Right cardiac atrium (tissue), 5 donors: ENCODE measurements at places on chromosomes 1 and 21.

GRCh38 chr1:76218888-76219287, 144.3 kb downstream of the ST6GALNAC3 start:
- no peak for DNase-seq

DNA sequence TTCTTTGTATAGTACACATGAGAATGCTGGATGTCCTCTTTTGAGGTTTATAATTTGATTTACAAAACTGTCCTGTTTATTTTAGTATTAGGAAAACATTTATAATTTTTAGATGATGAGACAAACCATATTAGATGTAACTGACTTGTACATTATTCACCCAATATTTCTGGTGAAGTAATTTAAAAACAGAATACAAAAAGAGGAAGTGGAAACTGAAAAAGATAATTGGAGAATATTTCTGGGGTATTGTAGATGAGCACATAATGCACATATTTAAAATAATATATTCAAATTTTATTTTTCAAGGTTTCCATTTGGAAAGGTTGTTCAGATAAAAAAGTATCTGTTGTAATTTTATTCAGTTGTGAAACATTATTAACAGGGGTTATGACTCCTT, 40.7 kb downstream of the XPR1 start:
- no peak for DNase-seq

DNA sequence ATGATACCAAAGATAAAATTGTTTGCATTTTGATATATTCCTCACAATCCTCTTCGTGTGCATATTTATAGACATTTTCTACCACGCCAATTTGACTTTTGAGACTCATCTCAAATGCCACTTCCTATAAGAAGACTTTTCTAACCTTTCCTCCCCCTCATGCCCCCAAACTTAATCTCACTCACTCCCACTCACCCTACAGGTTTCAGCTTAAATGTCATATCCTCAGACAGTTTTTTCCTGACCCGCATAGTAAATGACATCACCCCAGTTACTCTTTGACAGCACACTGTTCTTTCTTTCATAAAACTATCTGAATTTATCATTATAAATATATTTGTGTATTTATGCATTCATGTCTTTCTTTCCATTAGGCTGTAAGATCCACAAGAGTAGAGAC, 29.6 kb upstream of the RGS8 start:
- DNase-seq, result no peak

DNA sequence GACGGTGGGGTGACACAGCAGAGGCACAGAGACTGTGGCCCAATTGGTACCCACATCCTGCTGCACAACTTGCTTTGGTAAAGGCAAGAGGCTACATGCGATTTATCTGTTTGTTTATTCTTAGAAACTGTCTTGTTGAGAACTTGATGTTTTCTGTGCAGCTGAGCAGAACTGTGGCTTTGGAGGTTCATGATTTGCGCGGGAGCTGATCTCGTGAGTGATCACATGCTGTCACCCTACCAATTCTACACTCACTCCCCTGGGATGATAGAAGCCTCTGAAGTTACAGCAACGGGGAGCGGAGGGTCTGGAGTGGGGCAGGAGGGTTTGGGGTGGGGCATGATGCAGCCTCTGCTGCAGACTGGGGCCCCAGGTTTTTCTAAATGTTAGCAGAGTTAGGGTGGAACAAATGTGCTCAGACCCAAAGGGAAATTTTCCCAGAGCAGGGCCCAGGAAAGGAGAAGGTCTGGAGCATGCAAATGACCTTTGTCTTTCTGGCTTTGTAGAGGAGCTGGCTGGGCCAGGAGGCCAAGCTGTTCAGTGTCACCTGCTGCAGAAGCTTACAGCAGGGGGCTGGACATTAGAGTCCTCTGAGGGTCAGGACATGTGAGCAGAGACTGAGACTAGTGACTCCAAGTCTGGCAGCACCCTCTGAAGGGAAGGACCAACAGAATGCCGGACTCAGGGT, 83.6 kb downstream of the GRIK3 start:
- no peak for DNase-seq

GRCh38 chr1:147773215-147773715, 12.9 kb upstream of the GJA5 start:
- DNase-seq, result no peak

GRCh38 chr21:36117286-36117741, 17.6 kb upstream of the CBR3 start:
- DNase-seq, result no peak

DNA sequence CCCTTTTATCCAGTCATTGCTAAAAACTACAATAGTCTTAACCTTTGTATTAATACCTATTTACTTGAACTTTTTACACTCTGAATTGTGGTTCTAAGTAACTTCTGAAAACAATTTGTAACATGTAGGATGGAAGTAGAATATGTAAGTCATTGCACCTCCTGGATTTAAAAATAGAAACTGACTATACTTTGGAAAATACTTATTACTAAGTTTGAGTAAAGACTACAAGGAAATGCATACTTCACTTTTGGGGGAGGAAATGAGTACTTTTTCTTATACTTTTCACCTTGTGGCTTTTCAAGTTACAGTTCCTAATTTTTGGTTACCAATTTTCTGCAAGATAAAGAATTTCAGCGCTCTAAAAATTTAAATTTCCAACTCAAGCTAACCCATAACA, 8.7 kb downstream of the RGS18 start:
- DNase-seq, result no peak

- DNase-seq, result peak; percentile 56
Measured at GRCh38 chr1:234621657-234622335, 11.8 kb upstream of the IRF2BP2 start.

- no peak for DNase-seq
Measured at GRCh38 chr1:182035097-182035770, 26.3 kb downstream of the ZNF648 start.

GRCh38 chr1:219585837-219586455, 27.0 kb downstream of the ZC3H11B start:
- no peak for DNase-seq

DNA sequence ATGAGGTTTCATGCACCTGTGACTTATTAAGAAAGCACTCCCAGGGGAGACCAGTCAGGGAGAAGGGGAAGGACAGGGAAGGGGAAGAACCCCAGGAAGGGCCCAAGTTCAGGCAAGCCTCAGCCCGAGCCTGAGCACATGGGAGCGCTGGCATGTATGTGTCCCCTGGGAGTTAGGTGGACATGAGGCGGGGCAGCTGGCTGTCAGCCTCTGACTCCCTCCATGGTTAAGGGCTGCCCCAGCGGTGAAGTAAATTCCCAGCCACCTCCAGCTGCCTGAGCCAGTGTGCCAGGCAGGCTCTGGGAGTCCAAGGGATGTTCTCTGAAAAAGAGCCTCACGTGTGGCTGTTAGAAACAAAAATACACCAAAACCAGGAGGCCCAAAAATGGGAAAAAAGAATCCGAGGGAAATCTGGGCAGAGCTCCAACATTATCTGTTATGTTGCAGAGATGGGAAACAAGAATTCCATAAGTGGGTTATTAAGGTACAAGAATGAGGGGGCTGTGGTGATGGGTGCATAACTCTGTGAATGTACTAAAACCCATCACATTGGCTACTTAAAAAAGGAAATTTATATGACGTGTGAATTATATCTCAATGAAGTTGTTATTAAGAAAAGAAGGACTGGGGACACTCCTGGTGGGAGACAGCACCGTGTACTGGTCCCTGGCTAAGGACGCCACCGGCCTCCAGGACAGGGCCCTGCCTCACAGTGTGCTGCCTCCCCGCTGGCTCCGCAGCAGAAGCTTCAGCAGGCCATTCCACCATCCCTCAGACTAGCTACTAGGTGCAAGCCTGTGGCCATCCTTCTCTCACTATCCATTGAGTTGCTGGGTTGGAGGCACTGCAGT, 18.7 kb downstream of the DMRTB1 start:
- DNase-seq, result no peak

DNA sequence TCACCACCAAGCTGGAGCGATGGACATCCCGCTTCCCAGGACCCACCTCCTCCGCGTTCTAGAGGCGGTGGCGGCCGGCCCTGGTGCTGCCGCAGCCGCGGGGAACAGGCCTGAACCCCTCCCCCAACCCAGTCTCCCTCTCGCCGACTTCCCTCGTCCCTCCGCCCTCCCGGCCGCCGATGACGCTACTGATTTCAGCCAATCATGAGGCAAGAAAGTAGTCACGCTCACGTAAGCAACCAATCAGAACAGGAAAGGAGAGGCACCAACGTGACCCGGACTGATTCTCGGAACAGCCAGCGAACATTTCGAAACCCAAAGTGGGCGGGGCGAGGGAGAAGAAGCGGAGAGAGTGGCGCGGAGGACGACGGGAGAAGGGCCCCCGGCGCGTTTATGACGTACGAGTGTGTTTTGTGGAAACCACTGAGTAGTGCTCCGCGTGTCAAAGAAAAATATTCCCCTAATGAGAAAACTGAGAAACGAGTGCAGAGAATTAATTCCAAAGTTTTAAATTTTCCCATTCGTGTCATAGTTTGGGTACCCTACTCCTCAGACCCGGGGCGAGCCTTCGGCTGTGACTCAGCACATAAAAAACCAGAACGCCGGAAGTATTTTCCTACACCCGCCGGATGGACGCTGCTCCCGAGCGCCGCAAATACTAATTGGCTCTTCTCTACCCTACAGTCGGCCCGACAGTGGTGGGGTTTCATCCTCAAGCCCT, at the start of gene NRDC:
TSS of gene NRDC (minus strand) at position 112 of the 721 bp plus-strand sequence. CDS start 112 bp downstream, outside the sequence.
- DNase-seq, result peak; percentile 100

- DNase-seq, result no peak
Measured at GRCh38 chr1:115261496-115261895, 76.6 kb downstream of the NGF start.

DNA sequence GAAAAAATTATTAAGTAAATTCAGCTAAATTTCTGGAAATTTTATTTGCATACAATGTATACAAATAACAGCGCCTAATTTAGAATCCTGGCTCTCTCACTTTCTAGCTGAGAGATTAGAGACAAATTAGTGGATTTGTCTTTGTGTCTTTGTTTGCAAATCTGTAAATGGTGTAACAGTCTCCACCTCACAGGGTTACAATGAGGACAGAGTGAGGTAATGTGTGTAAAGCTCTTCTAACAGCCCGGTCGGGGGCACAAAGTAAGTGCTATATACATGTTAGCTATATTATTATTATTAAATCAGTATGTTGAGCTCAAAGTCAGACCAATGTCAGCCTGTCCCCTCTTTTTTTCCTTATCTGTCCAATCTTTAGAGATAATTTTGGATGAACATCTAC, 5.0 kb upstream of the ADAMTSL4 start:
- no peak for DNase-seq

- no peak for DNase-seq
Measured at GRCh38 chr1:40786171-40786994, 2.8 kb downstream of the KCNQ4 start.

GRCh38 chr21:32370998-32371766, 21.6 kb downstream of the URB1 start:
- DNase-seq, result no peak

DNA sequence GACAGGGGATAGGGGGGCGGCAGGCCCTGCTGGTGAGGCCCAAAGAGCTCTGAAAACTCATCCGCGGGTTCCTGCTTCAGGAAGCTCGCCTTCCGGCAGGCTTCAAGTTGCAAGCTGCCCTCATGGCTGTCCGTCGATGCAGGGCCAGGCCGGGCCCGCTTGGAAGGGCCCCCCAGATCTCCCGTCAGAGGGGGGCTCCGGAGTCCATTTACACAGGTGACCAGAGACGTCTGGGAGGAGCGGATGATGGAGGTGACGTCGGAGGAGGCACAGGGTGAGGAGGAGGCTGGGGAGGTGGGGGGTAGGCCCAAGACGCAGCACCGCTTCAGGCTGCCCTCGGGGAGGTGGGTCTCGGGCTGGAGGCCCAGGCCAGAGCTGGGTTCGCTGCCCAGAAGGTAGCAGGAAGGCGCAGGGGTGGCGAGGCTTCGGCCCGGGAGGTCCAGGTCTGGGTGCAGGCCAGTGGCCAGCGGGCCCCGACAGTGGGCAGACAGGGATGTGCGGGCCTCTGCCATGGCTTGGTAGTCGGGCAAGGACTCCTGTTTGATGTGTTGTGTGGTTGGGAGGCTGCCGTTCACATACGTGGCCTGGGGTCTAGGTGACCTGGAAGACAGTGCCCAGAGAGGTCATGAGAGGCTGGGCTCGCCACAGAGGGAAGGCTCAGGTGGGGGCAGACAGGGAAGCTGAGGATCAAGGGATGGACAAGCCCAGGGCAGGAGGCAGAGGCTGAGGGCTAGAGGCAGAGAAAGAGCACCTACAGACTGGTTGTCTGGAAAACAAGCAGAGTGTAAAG, 135.4 kb downstream of the DMRTB1 start:
- no peak for DNase-seq

DNA sequence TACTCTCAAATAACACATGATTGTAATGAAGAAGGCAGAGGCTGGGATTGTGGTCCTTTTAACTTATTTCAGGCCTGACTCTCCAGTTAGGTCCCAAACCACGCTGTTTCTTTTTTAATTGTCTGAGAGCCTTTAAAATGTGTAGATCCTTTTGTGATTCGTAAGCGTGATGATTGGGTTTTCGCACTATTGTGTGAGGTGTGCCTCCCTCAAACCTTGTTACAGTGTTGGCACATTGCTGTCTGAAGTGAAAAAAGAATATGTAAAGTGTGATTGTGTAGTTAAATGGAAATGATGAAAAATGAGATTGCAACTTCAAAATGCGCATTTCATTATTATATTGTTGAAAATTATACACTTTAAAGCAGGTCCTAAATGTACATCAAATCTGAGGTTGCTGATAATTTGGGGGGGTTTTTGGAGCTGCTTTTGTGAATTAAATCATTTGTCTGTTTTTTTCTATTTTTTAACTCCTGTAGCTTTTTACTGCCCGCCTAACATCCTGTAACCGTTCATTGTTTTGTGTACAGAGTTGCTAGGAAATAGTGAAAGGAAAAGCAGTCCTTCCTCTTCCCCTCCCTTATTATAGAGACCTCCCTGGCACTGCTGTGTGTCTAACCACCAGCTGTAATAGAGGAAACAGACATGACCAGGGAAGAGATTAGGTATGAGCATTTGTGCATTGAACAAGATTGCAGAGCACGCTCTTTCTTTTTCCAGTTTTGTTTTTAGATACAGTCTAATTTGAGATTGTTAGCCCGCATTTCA, 43.3 kb downstream of the IARS2 start:
- no peak for DNase-seq

- DNase-seq, result no peak
Measured at GRCh38 chr1:210627755-210628154, 299.1 kb downstream of the HHAT start.

GRCh38 chr1:54851936-54852524, 35.0 kb downstream of the DHCR24 start:
- no peak for DNase-seq

GRCh38 chr1:245686006-245686405, 531.2 kb downstream of the KIF26B start:
- DNase-seq, result no peak

GRCh38 chr1:151436985-151437384, 22.3 kb downstream of the POGZ start:
- no peak for DNase-seq

DNA sequence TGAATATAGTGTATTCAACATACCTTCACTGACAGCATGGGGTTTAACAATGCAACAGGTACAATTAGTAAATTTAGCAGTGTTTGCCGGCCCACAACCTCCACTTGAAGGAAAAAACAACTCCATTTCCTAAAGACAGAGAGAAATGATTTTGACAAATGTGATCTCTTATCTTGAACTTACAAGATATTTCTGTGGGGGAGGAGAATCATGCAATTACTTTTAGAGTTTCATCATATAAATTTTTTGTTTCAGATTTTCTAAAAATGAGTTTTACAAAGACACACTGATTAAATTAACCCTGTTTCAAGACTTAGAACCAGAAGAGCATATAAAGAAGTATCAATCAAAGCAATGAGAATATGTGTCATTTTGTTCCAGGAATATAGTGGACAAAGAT, 80.3 kb downstream of the NME7 start:
- no peak for DNase-seq
